ENCODE measurements at places on chromosomes 12 and 14. TPM values are rescaled to one million over a fixed set of nuclear protein-coding genes. Genes with fewer than 3 reads are reported as not detected.

Gene KRT74
- not detected for polyA plus RNA-seq

- peak; percentile 23 for DNase-seq
These were observed 1096.5 kb downstream of the FSCB start for GRCh38 chr14:43410631-43411030.

DNA sequence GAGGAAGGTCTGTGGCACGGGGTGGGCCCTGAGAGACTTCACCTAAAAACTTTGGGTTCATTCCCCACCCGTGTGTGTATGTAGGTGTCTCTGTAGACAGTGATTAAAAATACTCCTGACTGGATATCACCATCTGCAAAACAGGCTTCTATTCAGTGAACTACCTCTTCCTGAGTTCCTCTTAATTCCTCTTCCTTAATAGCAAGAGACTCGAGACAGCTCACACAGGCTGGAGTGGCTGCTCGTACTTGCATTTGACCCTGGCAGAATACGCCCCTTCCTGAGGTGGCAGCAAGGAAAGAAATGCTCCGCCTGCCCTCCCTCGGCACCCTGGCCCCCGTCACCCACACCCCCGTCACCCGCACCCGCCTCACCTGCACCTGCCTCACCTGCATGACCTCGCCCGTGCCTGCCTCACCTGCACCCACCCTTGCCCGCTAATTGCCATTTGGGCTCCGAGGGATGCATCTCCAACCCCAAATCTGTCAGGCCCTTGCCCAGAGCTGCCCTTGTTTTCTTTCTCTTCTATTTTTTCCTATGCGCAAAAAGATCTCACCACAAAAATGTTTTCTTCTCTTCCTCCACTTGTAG is 90.0 kb downstream of the FBXL14 start:
- DNase-seq, result no peak

GRCh38 chr12:3132636-3133404 is 55.6 kb downstream of the TSPAN9 start:
- DNase-seq, result no peak

- DNase-seq, result no peak
These were observed 68.8 kb upstream of the SFSWAP start for GRCh38 chr12:131642101-131642540.

Gene NFATC4
- polyA plus RNA-seq, result 7.9 TPM

Measured in psoas muscle (tissue), 8 donors.